ENCODE measurements at places on chromosomes 5 and 9. TPM values are rescaled to one million over a fixed set of nuclear protein-coding genes. Genes with fewer than 3 reads are reported as not detected.

DNA sequence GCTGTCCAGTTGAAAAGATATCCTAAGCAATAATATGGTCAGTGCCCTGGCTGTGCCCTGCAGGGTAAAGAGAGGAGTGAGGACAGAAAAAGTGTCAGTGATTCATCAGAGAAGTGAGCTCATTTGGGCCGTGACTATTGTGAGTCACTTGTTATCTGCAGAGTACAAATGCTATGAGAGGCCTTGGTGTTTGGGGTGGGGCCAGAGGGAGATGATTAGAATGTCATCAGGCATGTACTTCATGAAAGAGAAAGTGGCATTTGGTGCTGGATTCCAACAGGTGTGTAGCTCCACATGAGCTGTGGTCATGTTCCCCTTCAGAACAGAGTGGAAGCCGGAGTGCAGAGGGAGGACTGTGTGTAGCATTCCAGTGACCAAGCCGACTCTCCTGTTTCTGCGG is 174.1 kb downstream of the KDM4C start:
- peak; percentile 67 for DNase-seq

The ZDHHC11B gene
- polyA plus RNA-seq, result 5.3 TPM

DNA sequence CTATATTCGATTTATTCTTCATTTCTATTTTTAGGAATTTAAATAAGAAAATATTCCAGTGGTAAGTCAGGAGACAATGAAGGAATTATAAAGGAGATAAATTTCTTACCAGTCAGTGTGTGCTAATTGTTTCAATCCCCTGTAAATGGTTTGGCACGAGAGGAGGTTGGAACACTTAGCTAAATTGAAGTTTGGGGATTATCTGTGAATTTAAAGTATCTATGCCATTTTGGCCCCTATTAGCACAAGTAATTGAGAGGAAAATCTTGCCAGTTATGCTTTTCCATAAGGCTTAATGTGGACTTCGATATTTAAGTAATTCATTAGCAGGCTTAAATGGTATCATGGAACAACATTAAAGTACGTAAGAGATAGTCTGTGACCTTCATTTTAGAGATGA is 860.8 kb downstream of the PTPRD start:
- DNase-seq, result no peak

GRCh38 chr5:80885396-80886000 is 74.7 kb upstream of the RASGRF2 start:
- DNase-seq, result peak; percentile 78

DNA sequence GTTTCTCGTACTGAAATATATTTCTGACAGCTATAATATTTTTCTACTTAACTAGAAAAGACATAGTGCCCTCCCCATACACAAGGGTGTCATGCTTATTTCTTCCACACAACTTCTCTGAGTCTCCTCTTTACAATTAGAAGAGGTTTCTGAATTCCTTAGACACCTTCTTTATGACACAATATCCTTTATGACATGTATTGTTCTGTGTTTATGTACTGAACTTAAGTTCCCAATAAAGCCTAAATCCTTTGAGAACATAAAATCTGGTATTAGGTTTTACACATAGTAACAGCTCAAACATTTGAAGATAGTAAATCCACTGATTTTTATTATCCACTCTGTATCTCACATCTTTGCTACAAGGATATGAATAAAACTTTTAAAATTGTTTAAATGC is 32.5 kb downstream of the GRAMD2B start:
- no peak for DNase-seq

- DNase-seq, result no peak
These were observed 301.8 kb upstream of the CDH6 start for GRCh38 chr5:30891660-30892059.

- DNase-seq, result no peak
These were observed 116.6 kb downstream of the KLHL3 start for GRCh38 chr5:137619191-137619870.

DNA sequence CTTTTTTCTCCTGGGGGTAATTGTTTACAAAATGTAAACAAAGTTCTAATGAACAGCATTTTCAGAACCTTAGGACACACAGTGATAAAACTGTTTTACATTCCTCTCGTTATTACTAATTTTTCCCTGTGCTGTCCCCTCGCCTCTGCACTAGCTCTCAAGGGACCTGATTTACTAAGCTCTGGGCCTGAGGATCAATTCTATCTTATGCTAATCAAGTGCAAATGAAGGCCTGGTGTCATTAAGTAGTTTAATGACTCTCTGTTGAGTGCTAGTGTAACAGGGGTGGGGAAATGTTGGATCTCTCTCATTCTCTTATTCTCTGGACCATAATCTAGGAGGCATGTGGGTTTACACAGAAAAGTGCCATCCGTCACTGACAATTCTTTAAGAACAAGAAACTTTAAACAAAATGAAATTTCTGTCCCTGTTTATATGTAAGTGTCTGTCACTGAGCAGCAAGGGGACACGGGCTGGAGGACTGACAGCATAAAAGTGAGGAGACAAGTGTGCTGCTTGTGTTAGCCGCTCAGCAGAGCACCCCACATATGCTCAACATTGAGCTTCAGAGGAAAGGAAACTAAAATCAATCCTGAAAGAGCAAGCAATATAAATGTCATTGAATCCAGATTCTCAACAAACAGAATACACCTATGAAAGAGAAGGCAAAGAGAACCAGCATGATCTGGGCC is 115.4 kb downstream of the WDR41 start:
- DNase-seq, result no peak

Measured in small intestine (tissue), 16 donors.